HT-29 (cell line): ENCODE measurements at places on chromosomes 13 and 19. TPM values are rescaled to one million over a fixed set of nuclear protein-coding genes. Genes with fewer than 3 reads are reported as not detected.

ZNF563 gene
- total RNA-seq = 0.25 and 0.70 TPM in 2 replicates

ONECUT3 gene
- not detected in 2 replicates for total RNA-seq

THOP1 gene
- total RNA-seq = 271 and 308 TPM in 2 replicates

HAUS8 gene
- total RNA-seq = 9.1 and 11.7 TPM in 2 replicates

TIMM13 gene
- 154 and 163 TPM in 2 replicates for total RNA-seq

NEK5 gene
- total RNA-seq = 0.05 TPM in 1 of 2 replicates, not detected in the other

ZNF225 gene
- 0.44 and 0.64 TPM in 2 replicates for total RNA-seq

SRRM5 gene
- 0.50 and 0.74 TPM in 2 replicates for total RNA-seq

ZNF415 gene
- total RNA-seq = not detected in 2 replicates

ZNF507 gene
- total RNA-seq = 5.3 and 6.5 TPM in 2 replicates

DAZAP1 gene
- 223 and 234 TPM in 2 replicates for total RNA-seq

GDF15 gene
- total RNA-seq = 529 and 584 TPM in 2 replicates

CGB3 gene
- total RNA-seq = not detected in 2 replicates

PRODH2 gene
- not detected in 2 replicates for total RNA-seq

VAV1 gene
- 0.15 and 0.57 TPM in 2 replicates for total RNA-seq

AZU1 gene
- total RNA-seq = not detected in 2 replicates

NLRP5 gene
- not detected in 2 replicates for total RNA-seq

ZGLP1 gene
- total RNA-seq = 0.16 and 0.51 TPM in 2 replicates

TYROBP gene
- not detected in 2 replicates for total RNA-seq

UNC13A gene
- 0.03 and 0.05 TPM in 2 replicates for total RNA-seq
